Stimulated activated CD8-positive, alpha-beta memory T cell treated with anti-CD3 and anti-CD28 coated beads, Interleukin-7, amount 100 ng/mL, for 48 hours (primary cell): ENCODE measurements at places on chromosomes 3 and 15.

DNA sequence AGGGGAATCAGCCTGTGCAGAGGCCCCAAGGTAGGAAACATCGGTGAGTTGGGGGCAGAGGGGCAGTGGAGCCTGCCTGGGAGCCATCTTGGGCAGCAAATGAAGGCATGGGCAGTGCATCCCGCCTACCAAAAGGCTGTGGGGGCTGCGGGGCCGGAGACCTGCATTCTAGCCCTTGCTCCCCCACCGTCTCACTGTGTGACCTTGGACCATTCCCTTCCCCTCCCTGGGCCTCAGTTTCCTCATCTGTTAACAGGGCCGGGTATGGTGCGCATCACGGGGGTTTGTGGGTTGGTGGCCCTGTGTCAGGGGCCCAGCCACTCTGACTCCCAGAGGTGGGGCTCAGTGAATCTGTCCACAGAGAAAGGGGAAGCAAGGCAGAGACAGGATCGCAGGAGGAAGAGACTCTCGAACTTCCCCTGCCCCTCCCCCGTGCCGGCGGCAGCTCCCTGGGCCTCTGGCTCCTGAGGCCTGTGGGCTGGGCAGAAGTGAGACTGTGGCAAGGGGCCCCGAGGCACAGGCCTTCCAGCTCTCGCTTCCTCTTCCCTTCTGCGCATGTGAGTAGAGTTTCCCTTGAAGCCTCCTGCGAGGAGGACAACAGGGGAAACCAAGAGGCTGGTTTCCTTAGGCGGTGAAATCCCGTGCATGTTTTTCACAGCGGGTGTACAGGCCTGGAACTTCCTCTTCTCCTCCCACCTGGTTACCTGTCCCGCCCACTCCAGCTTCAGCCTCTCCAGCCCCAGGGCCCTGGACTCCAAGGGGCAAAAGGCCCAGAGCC, 42.9 kb downstream of the IDH2 start:
- DNase-seq, result peak; percentile 81

GRCh38 chr3:122727294-122727693, 46.7 kb downstream of the PARP14 start:
- DNase-seq, result no peak

DNA sequence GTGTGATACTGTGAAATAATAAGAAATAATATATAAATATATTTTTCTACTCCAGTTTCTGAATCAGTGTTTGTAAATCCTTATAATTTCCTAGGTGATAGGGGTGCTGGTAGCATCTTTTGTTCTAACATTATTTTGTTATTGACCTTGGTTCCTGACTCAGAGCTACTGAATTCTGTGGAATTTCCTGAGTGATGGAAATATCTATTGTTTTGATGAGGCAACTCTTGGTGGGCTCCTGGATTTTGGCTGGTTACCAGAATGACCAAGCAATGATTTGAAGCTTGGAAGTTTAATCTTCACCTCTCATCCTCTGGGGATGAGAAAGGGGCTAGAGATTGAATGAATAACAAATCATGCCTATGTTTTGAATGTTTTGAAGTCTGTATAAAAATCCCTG, 377.3 kb downstream of the LPP start:
- DNase-seq, result no peak

- peak; percentile 4 for DNase-seq
These were observed 162.7 kb downstream of the STT3B start for GRCh38 chr3:31695280-31696008.

DNA sequence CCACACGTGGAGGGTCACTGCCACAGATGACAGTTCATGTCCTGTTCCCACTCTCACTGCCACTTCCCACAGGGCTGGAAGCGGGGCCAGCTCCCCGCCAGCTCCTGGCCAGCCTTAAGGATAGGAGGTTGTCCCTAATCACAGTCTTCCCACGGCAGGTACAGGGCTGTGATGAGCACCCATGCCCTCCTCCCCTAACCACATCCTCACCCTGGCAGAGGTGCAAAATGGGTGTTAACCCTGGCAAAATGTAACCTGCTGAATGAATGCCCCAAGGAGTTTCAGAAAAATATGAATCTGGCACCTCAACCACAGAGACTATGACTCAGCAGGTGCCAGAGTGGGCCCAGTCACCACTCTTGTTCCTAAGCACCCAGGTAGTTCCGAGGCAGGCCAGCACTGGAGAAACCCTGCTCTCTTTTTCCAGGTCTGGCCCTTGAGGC, 185.1 kb upstream of the TPM1 start:
- no peak for DNase-seq

GRCh38 chr3:42214565-42215283, 51.3 kb downstream of the CCK start:
- no peak for DNase-seq

- no peak for DNase-seq
These were observed 160.5 kb downstream of the FNDC3B start for GRCh38 chr3:172199850-172200369.

- no peak for DNase-seq
These were observed 90.9 kb upstream of the PLXND1 start for GRCh38 chr3:129697229-129697969.

- no peak for DNase-seq
These were observed 253.3 kb downstream of the TBC1D5 start for GRCh38 chr3:17489139-17489538.

DNA sequence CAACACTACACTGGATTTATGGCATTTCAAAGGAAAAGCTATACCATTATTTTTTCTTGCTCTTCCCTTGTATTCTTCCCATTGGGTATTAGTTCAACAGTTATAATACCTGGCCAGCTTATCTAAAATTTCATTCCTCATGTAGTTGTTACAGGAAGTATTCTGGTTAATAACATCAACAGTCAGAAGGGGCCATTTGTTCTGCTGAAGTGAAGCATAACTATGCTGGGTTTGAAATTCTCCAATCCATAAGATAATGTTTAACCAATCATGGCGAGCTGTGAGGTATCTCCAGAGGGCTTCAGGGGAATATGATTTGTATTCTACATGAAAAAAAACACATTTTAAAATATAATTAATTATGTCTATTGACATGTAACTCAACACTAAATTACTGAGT, 43.4 kb downstream of the SPG11 start:
- no peak for DNase-seq

GRCh38 chr15:59931646-59932261, 72.4 kb upstream of the FOXB1 start:
- DNase-seq, result no peak

- no peak for DNase-seq
These were observed 44.3 kb upstream of the DYNC1LI1 start for GRCh38 chr3:32614956-32615355.
